ENCODE measurements at places on chromosomes 4 and X.

DNA sequence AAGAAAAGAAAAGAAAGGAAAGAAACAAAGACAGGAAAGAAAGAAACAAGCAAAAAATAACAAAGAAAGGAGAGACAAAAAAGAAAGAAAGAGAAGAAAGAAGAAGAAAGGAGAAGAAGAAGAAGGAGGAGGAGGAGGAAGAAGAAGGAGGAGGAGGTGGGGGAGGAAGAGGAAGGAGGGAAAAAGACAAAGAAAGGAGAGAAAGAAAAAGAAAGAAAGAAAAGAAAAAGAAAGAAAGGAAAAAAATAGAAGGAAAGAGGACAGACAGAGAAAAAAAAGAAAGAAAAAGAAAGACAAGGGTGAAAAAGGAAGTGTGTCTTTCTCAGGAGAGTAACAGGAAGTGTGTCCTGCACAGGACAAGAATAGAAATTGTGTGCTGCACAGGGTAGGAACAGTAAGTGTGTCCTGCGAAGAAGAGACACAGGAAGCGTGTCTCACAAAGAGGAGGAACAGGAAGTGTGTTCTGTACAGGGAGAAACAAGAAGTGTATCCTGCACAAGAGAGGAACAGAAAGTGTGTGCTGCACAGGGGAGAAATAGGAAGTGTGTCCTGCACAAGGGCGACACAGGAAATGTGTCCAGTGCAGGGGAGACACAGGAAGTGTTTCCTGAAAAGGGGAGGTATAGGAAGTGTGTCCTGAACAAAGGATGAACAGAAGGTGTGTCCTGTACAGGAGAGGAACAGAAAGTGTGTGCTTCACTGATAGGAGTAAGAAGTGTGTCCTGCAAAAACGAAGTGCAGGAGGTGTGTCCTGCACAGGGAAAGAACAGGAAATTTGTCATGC, 101.2 kb downstream of the ARSF start:
- DNase-seq, result no peak

GRCh38 chrX:118552121-118552900, 56.7 kb downstream of the DOCK11 start:
- no peak for DNase-seq

GRCh38 chr4:3263876-3264193, 14.9 kb downstream of the MSANTD1 start:
- DNase-seq, result no peak

- DNase-seq, result no peak
Observed at GRCh38 chr4:136650541-136651277, 881.6 kb downstream of the PCDH18 start.

DNA sequence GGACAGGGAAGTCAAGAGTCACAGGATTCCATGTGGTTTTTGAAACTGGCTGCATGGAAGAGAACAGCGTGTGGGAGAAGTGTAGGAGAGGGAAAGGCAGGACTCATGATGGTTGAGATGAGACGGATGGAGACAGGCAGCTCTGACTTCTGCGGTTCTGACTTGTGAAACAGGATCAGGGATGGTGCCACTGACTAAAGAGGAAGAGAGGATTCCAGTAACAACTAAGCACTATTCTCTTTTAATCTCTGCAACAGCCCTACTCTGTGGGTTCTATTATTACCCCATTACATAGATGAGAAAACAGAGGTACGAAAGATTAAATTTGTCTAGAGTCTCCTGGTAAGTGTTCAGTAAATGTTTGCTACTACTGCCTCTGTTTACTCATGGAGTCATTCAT, 156.3 kb downstream of the CBR4 start:
- DNase-seq, result no peak

GRCh38 chrX:7233580-7234406, 85.8 kb upstream of the PUDP start:
- DNase-seq, result no peak

- no peak for DNase-seq
Observed at GRCh38 chr4:105068516-105068915, 78.2 kb upstream of the TET2 start.

GRCh38 chr4:62661821-62662220, 1461.7 kb downstream of the ADGRL3 start:
- DNase-seq, result no peak

DNA sequence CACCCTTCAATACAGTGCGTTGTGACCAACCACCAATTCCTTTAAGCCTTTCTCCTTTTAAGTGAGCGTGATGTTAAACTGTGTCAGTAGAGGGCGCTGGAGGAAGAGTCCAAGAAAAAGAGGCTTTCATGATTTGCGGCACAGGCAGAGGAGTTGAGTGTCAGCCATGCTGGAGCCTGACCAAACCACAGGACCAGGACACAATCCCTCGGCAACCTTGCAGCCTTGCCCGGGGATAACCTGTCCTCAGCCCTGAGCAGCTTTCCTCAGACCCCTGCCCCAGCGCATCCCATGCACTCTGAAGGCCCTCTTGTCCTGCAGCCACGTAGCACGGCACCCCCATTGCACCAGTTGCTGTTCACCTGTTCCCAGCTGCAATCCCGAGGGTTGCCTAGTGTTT, 53.5 kb upstream of the SMIM31 start:
- peak; percentile 56 for DNase-seq

- no peak for DNase-seq
Observed at GRCh38 chr4:118867311-118868067, 21.2 kb upstream of the SYNPO2 start.

- DNase-seq, result no peak
Observed at GRCh38 chr4:182280436-182281111, 37.4 kb downstream of the TENM3 start.

DNA sequence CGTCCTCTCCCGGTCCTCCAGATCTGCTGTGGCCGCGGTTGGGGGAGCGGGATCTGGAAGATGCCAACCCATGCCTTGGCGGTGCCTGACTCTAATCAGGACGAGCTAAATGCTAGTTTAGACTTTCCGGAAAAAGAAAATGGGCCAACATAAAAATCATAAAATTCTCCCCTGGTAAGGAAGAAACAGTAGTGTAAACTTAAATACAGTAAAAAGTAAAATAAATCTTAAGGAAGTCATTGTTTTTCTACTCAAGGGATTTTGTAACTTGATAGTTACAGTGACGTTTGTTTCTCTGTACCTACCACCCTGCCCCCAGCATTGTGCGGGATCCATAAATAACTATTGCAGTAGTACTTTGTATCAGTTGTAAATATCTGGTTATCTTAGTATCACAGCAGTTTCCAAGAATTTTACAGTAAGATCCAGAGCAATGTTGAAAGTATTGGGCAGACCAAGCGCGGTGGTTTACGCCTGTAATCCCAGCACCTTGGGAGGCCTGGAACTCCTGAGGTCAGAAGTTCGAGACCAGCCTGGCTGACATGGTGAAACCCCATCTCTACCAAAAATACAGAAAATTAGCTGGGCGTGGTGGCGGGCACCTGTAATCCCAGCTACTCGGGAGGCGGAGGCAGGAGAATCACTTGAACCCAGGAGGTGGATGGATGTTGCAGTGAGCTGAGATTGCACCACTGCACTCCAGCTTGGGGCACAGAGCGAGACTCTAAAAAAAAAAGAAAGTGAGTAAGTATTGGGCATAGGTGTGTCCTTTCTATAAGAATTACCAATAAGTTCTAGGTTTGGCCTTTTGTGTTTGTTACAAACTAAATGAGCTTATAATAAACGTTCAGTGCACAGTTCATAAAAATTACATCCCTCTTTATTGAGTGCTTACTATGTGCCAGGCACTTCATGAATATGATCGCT, 1.0 kb upstream of the PLA2G12A start:
- no peak for DNase-seq

- no peak for DNase-seq
Observed at GRCh38 chr4:6609415-6610079, 30.9 kb upstream of the MRFAP1 start.

GRCh38 chr4:187422655-187423054, 572.9 kb upstream of the ZFP42 start:
- DNase-seq, result no peak

GRCh38 chrX:77793946-77794345, 7.9 kb upstream of the ATRX start:
- DNase-seq, result no peak

DNA sequence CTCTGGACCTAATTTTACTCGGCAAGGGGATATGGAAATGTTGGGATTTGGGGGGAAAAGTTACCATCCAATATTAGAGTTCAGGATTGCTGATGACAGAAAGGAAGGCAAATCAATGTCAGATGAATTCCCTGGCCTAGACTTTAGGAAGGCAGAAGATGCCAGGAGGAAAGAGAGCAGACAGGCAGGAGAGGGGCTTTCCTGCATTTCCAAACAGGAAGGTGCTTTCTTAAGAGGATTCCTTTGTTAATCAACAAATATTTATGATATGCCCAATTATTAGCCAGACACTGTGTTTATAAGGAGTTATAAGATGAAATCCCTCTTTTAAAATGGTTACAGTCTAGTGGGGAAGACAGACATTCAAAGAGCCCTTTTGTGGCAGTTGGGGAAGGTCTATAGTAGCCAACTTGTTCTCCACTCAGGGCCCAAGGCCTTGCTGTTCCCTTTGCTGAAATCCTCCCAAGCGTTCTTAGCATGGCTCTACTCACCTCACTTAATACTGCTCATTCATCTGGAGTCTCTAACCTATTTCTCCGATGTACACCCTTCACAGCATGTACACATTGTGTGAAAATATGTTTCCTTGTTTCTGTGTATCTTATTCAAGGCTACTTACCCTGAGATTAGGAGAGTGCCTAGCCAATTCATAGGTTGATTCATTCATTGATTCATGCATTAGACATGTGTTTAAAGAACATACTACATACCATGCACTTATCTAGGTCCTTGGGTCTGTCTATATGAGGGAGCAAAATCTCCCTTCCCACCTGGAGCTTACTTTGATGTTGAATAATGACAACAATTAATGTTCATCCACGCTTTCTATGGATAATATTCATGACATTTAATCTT, 5.3 kb downstream of the IGFBP7 start:
- DNase-seq, result no peak

DNA sequence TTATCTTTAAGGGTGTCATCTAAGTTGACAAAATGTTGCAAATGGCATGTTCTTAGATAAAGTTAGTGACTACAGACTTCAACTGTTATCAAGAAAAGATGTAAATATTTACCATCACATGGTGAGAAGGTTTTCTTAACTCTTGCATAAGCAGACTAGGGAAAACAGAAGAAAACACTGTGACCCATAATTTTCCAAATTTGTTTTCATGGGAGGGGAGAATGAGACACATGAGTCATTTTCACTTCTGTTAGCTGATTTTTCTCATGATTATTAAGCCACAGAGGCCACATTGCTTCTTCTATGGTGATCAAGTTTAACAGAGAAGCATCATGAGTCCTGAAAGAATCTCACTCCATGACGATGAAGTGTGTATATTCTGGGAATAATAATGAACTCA, 30.2 kb upstream of the SYTL5 start:
- DNase-seq, result no peak

DNA sequence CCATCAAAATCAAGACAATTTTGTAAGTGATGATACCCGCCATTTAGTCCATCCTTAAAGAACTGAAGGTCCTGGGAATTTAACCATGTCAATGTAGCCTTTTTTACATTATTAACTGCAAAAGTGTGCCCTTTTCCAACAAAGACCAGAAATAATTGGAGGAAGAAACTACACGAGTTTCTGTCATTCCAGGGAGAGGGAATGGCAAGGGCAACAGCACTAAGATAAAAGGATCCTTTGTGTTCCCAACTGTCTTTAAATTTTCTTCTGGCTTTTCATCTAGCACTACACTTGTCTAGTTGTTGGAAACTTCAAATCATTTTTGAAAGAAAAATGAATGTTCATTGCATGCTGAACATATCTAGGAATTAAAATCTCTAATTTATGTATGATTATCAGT, 286.2 kb downstream of the GALNTL6 start:
- no peak for DNase-seq

DNA sequence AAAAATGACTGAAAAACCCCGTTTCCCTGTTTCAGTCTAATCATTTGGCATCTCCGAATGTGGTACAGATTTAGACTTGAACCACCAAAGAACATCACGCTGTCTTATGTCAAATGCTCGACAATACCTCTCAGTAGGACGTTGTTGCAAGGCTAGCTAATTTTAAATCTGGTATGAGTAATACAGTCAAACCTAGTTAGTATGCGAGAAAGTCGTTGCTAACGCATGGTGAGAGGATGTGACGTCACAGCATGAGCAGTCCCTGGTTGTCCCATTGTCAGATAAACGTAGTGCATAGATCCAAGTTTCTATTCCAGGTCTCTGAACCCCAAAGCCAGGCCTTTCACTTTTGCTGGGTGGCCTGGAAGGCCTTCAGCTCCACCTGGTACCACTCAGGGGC, 44.7 kb downstream of the SETD7 start:
- no peak for DNase-seq

DNA sequence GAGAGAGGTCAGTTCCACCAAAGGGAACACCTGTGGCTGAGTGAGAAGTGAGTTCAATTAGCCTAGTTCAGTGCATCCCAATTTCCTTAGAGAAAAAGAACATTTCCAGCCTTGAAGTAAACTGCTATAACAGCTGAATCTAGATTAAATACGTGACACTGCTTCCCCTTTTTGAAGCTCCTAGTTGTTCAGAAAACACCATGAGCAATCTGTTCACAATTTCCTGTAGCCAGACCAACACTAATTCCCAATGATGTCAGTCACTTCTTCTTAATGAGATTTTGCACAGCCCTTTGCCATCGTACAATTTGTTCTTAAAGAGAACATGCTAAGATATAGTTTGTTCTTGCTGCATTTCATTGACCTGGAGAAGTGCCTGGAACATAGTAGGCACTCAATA, 144.6 kb upstream of the EDNRA start:
- no peak for DNase-seq

All from midbrain (tissue), 1 donor.